ENCODE measurements at places on chromosomes 5 and 9.

- no peak for DNase-seq
Observed at GRCh38 chr5:34501840-34502239, 154.3 kb upstream of the RAI14 start.

- no peak for DNase-seq
Observed at GRCh38 chr9:114416290-114416689, 28.5 kb upstream of the AKNA start.

- peak; percentile 44 for DNase-seq
Observed at GRCh38 chr9:98989036-98990000, 45.6 kb downstream of the COL15A1 start.

DNA sequence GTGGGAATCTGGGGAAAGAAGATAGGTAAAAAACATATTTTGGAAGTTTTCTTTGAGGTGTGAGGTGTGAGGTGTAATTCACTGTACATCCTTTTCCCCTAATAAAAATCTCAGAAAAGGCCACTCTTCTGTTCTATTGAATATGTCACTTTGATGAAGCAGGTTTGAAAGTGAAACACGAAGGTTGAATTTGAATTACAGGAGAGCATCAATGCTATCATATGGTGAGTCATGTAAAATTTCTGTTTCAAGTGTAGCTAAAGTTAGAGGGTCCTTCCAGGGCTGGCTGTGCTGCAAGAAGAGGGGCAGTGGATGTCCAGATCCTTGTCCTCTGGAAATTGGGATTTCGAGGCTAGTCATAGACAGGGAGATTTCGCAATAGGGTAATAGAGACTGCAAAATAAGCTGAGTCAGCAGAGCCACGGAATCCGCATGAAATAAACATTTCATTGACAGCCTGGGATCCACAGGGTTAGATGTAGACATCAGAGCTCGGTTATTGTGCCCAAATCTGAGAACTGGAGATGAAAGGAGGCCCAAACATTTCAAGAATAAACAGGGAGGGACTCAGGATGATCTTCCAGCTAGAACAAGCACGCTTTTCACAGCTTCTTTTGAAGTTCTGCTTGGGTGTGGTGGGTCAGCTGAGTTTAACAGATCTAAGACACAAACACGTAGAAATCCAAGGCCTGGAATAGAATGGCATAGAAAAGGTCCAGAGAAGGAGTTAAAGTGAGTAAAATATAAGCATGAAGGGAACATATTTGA lies 194.4 kb upstream of the CDKN2B start:
- no peak for DNase-seq

DNA sequence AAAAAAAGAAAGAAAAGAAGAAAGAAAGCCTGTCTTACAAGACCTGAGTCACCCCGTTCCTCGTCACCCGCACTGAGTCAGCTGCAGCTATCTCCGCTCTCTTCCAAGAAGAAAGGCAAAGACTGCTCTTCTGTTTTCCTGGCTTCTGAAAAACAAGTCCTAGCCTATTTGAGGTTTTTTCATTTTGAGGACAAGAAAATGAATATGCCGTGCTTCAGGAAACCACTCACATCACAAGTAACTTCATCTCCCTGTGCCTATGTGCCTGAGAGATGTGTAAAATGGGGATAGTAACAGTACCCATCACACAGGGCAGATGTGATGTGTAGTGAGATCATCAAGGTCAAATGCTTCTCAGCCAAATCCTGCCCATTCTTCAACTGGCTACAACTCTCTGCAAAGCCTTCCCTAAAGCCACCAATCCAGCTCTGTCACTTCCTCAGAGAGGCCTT lies 78.4 kb downstream of the GLDC start:
- DNase-seq = peak; percentile 75

DNA sequence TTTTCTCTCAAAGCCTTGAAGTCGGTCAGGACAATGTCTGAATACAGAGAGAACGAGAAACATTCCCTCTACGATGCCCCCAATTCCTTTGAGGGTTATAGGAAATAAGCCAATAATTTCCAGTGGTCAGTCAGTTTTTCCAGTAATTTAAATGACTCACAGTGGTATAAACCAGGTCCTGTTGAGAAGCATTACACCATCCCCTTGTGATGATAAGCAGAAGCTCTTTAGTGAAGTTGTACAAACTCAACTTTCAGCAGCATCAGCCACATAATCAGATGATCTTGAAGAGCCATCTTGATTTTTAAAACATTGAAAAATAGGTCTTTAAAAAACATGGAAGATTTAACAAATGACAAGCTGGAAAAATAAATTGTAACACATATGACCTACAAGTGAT lies 173.9 kb upstream of the ZNF462 start:
- no peak for DNase-seq

- no peak for DNase-seq
Observed at GRCh38 chr5:67393211-67393610, 196.6 kb upstream of the CD180 start.

- peak; percentile 22 for DNase-seq
Observed at GRCh38 chr9:79026316-79026715, 545.4 kb upstream of the TLE4 start.

DNA sequence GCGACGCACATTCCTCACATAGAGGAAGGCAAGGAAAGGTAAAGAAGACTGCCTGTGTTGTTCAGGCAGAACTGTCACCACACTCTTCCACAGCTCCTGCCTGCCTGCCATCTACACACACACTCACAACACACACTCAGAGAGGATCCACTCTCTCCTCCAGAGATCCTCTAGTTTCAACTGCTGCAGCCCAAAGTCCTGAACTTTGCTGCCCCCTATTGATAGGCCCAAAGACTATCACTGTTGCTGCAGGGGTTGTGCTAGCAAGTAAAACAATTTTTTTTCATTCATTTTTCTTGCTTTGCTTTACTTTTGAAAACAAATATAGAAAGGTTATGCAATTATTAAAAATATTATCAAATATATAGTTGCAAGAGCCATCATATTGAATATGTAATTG lies 5.9 kb upstream of the CFAP90 start:
- no peak for DNase-seq

GRCh38 chr5:165360784-165361542 lies 1855.5 kb downstream of the MAT2B start:
- no peak for DNase-seq

- peak; percentile 19 for DNase-seq
Observed at GRCh38 chr9:86287013-86287412, 4.7 kb upstream of the ISCA1 start.

GRCh38 chr9:37549527-37549926 lies 26.7 kb downstream of the FBXO10 start:
- no peak for DNase-seq

- DNase-seq = peak; percentile 18
Observed at GRCh38 chr9:108618906-108619550, 236.8 kb downstream of the ACTL7B start.

- no peak for DNase-seq
Observed at GRCh38 chr5:151195622-151196021, 28.3 kb downstream of the CCDC69 start.

DNA sequence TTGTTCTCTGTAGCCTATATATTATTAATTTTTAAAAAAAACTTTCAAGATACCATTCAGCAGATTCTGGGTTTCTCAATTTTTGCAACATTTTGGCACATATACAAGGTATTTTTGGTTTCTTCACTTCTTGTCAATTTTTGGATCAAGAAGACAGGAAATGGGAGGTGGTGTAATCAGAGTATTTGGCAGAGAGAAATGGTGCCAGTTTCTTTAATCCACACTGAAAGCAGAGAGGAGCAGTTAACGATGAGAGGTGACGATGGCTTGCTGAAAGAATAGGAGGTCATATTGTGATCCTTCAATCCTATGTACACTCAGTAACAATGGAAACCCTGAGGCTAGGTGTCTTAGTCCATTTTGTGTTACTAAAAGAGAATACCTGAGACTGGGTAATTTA lies 16.4 kb downstream of the NNT start:
- DNase-seq = no peak

DNA sequence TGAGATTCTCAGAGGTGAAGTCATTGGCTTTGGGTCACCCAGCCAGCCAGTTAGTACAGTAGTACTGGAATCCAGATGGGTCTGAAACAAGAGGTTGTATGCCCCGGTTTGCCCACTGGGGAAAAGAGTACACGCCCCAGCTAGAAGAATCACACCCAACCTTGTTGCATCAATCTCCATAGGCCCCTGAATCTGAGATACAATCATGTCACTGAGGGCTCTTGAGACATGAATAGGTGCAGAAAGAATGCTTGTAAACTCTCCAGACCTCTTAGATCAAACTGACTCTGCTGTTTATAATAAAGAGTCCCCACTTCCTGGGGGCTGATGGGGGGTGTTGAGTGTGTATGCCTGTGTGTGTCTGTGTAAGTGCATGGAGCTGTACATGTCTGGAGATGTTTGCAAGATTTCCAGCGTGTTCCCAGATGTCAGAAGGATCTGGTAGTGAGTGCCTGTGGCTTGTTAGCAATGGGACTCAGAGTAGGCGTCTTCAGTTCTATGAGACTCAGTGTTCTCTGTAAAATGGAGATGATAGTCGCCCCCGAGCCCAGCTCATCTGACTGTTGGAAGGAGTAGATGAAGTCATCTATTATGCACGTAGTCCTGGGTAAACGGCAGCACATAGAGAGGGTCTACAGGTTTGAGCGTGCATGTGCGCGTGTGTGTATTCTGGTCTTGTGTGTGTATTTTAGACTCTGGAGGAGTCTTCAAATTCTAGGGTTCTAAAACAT lies 48.2 kb downstream of the COL27A1 start:
- DNase-seq = no peak

DNA sequence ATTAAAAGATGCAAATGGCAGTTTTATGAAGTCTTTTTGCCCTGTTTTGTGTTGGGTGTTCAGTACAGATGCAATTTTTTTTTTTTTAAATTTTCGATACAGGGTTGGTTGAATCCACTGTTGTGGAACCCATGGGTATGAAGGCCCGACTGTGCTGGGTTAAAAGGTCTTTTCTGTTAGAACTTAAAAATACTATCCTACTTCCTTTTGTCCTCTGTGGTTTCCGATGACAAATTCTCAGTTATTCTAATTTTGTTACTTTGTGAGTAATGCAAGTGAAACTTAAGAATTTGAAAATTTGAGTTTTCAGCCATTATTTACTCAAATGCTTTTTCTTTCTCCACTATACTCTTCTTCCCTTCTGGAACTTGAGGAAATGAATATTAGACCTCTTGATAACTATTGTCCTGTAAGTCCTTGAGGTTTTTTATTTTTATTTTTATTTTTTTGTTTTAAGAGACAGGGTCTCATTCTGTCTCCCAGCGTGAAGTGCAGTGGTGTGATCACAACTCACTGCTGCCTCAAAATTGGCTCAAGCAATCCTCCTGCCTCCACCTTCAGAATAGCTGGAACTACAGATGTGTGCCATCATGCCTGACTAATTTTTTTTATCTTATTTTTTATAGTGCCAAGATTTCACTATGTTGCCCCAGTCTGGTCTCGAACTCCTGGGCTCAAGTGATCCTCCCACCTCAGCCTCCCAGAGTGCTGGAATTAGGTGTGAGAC lies 67.5 kb downstream of the ZCCHC7 start:
- no peak for DNase-seq

- peak; percentile 51 for DNase-seq
Observed at GRCh38 chr9:114611516-114612271, 603 bp downstream of the TMEM268 start.

DNA sequence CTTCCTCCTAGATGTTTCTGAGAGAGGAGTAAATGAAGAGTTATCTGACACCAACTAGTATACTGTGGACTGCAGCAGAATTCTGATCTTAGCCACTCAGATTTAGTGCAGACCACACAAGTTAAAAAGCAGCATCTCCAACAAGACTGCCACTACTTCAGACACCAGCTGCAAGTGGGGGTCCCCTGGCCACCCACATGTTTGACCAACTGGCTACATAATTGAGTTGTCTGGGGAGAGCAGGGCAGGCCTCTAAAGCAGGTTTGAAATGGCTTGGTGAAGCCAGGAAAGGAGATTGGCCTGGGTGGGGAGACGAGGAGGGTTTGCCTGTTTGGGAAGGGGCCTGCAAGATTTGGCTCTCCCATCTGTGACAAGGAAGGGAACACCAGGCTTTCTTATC lies 40.5 kb upstream of the FAM81B start:
- DNase-seq = no peak

- DNase-seq = no peak
Observed at GRCh38 chr5:90381213-90381929, 28.2 kb downstream of the CETN3 start.

DNA sequence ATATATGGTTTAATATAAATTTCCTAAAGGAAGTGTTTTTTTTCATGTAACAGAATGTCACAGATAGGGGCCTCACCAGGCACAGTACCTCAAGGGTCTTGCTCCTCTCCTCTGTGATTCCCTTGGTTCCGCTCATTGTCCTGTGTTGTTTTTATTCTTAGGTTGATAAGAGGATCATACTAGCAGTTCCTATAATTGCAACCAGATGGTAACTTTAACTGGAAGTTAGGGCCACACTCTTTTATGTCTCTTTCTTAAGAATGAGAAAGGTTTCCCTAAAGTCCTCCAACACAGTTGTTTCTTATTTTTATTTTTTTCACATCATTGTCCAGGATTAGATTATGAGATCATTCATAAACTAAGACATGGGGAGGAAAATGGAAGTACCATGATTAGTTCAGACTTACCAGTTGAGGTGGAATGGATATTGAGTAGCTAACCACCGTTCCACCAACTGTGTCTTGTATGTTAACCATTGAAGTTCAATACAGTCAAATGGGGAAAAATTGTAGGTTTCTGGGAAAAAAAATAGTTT lies 41.1 kb downstream of the FAM174A start:
- no peak for DNase-seq

DNA sequence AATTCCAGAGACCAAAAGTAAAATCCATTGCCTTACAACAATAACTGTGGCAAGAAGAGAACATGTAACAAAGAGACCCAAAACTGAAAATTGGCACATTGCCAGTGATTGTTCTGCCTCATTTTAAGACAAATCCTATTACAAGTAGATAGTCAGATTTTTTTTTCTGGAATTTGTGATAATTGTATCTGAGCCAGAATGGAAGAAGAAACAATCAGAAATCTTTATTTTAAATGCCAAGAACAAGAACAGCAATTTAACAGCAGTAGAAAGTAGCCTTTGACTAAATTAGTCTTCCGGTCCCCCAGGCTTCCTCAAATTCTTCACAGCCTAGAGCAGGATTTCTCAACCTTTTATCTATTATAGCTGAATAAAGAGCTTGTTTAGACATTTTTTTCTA lies 106.7 kb upstream of the PTPN3 start:
- DNase-seq = no peak

GRCh38 chr5:137122075-137122474 lies 377.1 kb downstream of the SPOCK1 start:
- no peak for DNase-seq

- DNase-seq = no peak
Observed at GRCh38 chr5:154541553-154541952, 63.5 kb upstream of the HAND1 start.

DNA sequence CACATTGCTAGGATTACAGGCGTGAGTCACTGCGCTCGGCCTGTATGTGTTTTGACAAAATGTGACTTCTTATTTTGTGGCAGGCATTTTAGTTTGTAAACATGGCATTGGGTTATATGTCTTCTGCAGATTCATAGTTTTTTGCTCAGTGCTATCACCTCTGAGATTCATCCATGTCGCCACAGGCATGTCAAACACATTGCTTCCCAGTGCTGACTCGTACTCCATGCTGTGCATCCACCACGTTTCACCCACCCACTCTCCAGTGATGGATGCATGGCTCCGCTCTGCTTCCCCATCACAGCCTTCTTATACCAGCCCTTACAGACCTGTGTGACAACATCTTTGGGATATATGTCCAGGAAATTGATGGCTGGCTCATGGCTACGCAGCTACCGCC lies 158.8 kb downstream of the GAS1 start:
- peak; percentile 41 for DNase-seq

- DNase-seq = no peak
Observed at GRCh38 chr5:134195666-134196065, 18.9 kb upstream of the SKP1 start.

GRCh38 chr5:116436674-116437350 lies 137.8 kb downstream of the SEMA6A start:
- no peak for DNase-seq

- no peak for DNase-seq
Observed at GRCh38 chr5:53161876-53162275, 52.3 kb upstream of the MOCS2 start.

Measured in NCI-H226 (cell line).